Activated CD4-positive, alpha-beta T cell treated with anti-CD3 and anti-CD28 coated beads, Interleukin-2, amount 50 U/mL, for 24 hours (primary cell): ENCODE measurements at places on chromosomes 3 and 15.

DNA sequence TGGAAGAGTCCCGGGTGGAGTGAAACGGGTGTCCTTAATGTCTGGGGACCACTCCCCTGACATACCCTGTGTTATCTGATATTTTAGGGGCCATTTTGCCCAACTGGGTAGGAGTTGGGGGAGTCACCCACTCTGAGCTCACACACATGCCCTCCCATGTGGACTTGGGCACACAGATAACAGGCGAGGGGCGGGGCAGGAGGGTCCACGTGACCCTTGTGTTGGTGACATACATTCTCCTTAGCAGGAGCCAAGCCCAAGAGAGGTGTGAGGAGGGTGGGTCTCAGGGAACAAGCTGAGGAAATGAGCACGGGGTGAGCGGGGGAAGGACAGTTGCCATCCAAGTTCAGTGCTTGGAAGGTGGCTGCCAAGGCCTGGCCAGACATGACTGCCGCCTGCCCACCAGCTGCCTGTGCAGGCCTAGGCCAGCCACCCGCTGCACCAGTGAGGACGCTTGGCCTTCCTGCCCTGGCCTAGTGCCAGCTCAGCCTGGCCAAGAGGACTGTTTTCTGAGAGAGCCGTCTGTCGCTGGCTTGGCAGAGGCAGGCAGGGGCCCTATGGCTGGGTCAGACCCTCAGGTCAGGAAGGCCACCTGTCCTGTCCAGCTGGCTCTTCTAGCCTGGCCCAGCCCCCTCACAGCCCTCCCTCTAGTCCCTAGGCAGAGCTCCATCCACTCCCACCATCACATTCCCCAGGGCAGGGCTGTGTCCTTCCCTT lies 31.3 kb upstream of the TMEM115 start:
- DNase-seq: no peak

GRCh38 chr3:16311960-16312451 lies 47.0 kb downstream of the OXNAD1 start:
- no peak for DNase-seq

DNA sequence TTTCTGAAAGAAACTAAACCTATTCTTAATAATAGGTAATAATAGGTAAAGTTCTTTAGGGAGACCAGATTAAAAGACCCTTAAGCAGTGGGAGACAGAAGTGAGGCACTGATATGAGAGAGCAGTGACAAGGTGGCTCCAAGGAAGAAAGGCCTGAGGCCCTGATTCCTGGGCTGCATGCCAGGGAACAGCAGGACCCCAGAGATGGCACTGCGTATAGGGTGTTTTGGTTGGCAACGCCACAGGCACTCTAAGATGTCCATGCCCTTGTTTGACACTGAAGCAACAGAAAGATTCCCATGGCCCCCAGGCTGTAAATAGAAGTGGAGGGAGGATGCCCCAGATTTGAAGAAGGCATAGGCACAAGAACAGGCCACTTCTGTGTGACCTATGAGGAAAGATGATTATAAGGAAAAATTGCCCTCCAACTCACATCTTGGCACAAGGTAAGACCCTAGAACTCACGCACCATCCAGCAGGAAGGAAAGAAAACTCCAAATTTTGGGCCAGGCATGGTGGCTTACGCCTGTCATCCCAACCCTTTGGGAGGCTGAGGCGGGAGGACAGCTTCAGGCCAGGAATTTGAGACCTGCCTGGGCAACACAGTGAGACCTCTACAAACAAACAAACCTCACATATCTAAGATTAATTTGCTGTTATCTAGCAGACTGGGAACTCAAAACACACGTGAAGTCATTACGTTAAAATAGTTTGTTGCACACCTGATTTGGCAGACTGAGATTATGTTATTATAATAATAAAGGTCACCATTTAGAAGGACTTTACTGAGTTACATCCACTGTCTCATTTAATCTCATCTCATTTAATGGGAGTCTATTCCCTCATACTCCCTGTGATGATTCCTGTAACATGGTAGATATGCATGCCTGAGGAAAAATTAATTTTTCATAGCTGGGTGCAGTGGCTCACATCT lies 10.5 kb upstream of the BLM start:
- DNase-seq: no peak

DNA sequence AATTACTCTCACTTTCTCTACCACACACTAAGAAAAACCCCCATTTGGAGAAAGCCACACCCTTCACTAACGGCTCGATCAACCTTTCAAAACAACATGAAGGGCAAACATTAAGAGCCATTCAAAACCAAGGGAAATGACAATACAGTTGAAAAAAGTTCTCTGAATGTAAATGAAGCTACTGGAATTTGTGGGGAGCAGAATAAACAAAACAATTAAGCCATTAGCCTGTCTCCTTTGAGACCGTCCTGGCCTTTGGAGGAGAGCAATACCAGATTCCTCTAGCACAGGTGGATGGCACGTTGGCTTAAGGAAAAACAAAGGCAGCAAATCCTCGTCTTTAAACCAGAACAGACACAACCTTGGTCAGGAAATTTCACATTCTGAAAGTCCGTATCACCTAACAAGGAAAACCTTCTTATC lies 18.7 kb downstream of the MYO1E start:
- DNase-seq: no peak

DNA sequence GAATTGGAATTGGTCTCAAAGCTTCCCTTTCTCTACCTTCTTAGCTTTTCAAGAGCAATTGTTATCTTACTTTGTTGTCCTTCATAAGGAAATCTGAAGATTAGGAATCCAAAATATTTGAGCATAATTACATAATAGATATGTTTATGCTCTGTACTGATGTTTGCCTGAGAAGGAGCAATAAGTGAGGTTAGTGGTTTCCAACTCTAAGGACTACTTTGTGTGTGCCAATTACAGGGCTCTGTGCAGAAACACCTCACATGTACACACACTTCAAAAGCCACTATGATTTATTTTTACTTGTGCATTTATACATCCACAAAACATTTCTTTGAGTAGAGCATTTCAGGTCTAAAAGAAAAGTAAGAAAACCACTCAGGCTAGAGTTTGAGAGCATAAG lies 49.9 kb downstream of the MME start:
- DNase-seq: no peak

DNA sequence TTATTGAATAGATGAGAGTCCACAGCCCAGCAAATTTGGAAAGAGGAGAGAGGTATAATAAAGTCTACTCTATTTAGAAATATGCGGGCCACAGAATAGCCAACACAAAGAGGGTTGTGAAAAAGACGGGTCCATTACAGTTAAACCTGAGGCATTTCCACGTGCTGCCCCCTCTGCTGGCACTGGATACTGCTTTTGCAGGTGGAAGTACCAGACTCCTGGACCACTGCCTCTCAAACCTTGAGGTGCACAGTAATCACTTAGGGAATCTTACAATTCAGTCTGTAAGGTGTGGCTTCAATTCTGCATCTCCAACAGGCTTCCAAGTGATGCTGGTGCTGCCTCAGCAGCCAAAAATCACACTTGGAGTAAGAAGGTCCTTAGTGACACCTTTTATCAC lies 3.0 kb upstream of the TFDP2 start:
- DNase-seq: no peak

GRCh38 chr15:97687654-97688053 lies 272.8 kb upstream of the ARRDC4 start:
- no peak for DNase-seq

- no peak for DNase-seq
Measured at GRCh38 chr3:52218937-52219650, 6.4 kb downstream of the TLR9 start.

- no peak for DNase-seq
Measured at GRCh38 chr3:173395412-173396181, 1.9 kb upstream of the NLGN1 start.

DNA sequence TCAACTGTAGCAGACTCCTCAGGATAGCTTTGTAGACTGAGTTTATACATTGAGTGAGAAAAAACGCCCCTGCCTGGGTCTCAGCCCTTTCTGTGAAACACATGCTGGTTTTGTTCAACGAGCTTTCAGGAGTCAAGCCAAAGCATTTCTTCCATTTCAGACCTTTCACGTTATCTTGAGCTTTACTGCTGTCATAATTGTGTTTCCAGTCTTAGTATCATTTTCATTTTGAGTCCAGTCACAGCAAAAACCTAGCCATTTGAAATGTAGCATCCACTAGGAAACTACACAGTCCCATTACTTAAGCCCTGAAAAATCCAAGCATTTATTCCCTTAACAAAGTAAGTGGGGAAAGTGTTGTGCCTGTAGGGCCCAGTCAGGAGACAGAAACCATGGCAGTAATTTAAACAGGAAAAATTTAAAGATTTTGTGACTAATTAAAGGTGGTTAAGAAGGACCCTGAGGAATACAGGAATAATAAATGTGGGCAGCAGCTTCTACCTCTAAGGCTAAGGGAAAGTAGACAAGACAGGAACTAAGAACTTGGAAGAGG lies 110.1 kb upstream of the ABHD17C start:
- DNase-seq: no peak

DNA sequence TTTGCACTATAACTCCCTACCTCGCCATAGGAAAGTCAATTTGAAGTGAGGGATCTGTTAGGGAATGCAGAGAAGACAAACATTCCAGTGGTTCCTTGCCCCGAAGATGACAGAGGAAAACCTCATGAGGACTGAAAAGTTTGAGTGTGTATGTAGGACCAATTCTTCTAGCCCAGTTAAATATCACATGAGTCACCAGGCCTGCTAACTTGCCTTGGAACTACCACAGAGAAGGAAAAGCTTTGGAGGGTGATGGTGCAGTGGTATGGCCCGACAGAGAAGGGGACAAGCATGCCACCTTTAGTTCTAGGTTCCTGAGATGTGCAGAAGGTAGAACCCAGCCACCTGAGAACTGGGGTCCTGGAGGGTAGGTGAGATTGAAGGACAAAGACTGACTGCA lies 2.6 kb upstream of the UPK1B start:
- no peak for DNase-seq

DNA sequence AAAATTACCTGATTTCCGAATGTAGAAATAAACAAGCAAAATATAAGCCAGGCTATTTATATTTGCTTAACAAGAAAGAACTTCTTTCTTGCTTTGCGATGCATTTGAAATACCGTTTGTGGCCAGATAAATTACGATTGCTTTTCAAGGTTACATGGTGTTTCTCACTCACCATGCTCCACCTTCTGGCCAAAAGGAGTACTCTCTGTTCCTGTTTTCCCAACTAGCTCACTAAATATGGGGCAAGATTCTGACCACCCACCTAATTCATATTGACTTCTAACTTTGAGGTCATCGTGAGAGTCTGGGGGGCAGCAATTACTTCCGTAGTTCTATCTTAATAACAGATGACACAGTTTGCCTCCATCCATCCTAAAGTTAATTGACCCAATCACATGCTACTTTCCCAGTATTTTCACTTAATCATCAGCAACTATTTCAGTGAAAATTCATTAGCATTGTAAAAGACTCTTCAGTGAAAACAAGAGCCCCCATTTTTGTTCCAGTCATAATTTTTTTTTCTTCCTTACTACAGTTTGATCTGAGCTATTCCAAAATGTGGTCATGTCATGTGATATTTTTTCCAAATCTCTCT lies 25.9 kb downstream of the ACP3 start:
- DNase-seq: no peak

- no peak for DNase-seq
Measured at GRCh38 chr15:67061811-67062368, 3.5 kb upstream of the SMAD3 start.
